ENCODE measurements at places on chromosomes 6 and 20. TPM values are rescaled to one million over a fixed set of nuclear protein-coding genes. Genes with fewer than 3 reads are reported as not detected.

DNA sequence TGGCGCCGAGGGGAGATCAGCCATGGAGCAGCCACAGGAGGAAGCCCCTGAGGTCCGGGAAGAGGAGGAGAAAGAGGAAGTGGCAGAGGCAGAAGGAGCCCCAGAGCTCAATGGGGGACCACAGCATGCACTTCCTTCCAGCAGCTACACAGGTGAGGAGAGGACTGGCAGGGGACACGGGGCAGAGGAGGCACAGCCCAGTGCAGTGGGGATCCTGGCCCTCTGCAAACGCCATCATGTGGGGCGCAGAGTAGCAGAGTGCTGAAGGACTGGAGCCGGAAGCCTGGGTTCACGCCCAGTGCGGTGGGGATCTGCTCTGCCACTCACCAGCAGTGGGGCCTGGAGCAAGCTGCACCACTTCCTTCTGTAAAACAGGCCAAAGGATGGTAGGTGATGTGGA is 41.1 kb upstream of the FANCE start:
- H3K27ac ChIP-seq, result no peak overlapping the region
- no peaks in the 10 kb centered on the region for H3K36me3 ChIP-seq
- no peak for DNase-seq

DNA sequence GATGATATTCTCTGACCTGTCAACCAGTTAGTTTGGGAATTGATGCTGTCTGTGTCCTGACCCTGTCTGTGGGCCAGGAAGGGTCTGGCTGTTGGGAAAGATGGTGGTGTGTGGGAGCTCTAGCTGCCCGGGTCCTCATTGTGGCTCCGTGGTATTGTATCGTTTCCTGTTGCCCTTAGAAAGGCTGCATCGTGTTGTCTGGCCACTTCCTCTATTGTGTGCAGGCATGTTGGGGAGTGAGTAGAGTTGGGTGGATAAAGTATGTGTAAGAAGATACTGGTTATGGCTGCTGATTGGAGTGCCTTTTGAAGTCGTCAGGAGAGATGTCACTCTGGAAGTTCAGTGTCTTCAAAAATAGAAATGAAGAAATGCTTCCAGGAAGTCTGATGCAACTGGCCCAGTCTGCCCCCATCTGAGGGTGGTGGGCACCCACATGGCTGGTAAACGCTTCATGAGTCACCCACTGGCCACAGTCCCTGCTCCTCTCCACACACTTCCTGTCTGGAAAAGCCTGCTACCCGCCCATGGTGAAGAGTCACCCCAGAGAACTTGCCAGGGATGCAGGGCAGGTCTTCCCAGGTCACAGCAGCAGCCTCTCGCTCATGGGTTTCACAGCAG is 27.9 kb downstream of the PPARD start:
- H3K36me3 ChIP-seq, result no peaks in the 10 kb centered on the region
- peak overlapping the region; percentile 42 for H3K27ac ChIP-seq
- H3K4me1 ChIP-seq, result no peaks in the 10 kb centered on the region
- peak; percentile 50 for DNase-seq
- H3K4me3 ChIP-seq, result no peak overlapping the region

GRCh38 chr6:14231501-14232280 is 114.1 kb downstream of the CD83 start:
- no peaks in the 10 kb centered on the region for H3K36me3 ChIP-seq
- H3K27ac ChIP-seq, result no peak overlapping the region
- DNase-seq, result no peak
- H3K4me3 ChIP-seq, result no peak overlapping the region
- H3K4me1 ChIP-seq, result no peaks in the 10 kb centered on the region
- no peaks in the 10 kb centered on the region for H3K27me3 ChIP-seq

DNA sequence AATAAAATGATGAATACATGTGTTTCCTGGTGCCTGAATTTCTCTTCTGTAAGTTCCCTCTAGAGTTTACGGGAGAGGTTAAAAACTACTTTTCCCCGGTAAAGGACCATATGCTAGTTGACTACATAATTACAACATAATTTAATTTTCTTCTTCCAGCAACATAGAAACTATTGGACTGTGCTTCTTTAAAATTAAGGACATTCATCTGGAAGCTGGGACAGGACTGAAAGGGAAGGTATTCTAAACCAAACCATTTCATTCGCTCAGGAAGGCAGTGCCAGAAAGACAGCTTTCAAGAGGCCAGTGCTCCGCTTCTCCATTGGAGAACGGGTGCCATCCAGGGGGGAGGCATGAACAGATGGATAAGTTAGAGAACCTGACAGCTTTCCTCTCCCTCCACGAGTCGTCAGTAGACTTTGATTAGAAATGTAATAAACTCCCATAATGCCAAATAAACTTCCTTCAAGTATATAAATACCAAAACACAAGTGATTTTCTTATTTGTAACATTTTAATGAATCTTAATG is 458.0 kb upstream of the SOX4 start:
- H3K27ac ChIP-seq, result no peak overlapping the region
- no peak for DNase-seq
- H3K36me3 ChIP-seq, result no peaks in the 10 kb centered on the region
- no peaks in the 10 kb centered on the region for H3K27me3 ChIP-seq

DNA sequence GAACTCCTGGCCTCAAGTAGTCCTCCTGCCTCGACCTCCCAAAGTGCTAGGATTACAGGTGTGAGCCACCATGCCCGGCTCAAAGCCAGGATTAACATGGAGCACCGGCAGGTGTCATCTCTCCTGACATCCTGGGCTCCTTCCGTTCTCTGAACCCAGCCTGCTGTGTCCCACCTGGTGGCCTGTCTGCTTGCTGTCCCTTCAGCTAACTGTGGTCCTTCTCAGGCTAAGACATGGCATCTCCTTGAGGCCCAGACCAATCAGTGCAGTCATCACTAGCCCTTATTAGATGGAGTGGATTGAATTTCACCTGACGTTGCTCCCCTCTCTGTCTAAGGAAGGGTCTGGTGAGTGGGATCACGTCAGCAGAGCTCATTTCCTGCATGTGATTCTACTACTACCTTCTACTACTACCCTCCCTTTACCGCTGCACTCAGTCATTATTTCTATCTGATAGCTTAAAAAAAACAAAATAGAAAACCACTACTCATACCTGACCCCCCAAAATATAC is 28.0 kb upstream of the SYNJ2 start:
- H3K36me3 ChIP-seq, result no peaks in the 10 kb centered on the region
- H3K27me3 ChIP-seq, result no peaks in the 10 kb centered on the region
- H3K4me1 ChIP-seq, result peaks cover 27% of the 10 kb centered on the region
- peak overlapping the region; percentile 100 for H3K27ac ChIP-seq
- DNase-seq, result peak; percentile 31

MCUR1 gene
- 16.1 TPM for total RNA-seq

PRRT1 gene
- total RNA-seq, result 0.10 TPM

ANGPT4 gene
- total RNA-seq, result not detected

CYP24A1 gene
- 1.5 TPM for total RNA-seq

All from hepatocyte (in vitro differentiated cells).